Activated gamma-delta T cell (primary cell): ENCODE measurements at places on chromosomes 4 and X.

- DNase-seq, result no peak
Measured at GRCh38 chr4:178808106-178808505, 1365.9 kb upstream of the AGA start.

GRCh38 chr4:42078184-42078801 lies 74.2 kb downstream of the BEND4 start:
- DNase-seq, result no peak

GRCh38 chr4:113260688-113261087 lies 211.2 kb downstream of the ANK2 start:
- no peak for DNase-seq

DNA sequence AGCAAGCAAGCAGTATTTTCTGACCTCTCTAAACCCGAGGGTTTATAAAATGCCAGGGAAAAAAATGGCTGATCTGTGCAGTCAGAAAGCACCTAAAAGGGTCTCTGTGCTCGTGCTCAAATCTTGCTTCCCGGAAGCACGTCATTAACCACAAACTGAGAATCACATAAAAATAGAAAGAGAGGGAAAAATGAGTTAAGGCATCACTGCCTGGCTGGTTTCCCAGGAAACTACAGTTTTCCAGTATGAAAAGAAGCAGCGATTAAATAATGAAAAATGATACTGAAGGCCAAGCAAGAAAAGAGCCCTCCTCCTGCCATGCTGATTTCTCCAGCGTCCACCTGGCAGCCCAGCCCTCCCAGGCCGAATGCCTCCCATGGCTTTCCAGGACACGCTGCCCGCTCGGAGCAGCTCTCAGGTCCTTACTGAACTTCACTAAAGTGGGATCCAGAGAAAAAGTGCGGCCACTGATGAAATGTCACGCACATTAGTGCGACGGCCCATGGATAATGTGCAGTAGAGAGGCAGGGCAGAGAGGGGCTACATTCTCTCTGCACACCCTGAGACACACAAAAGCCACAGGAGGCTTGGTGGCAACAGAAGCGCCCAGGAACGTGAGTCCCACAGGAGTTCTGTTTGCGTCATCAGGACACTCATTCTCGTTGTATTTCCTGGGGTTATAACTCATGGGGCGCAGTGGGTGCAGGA lies 80.4 kb downstream of the WFS1 start:
- no peak for DNase-seq

GRCh38 chr4:186081202-186081807 lies 12.3 kb downstream of the TLR3 start:
- DNase-seq, result no peak

DNA sequence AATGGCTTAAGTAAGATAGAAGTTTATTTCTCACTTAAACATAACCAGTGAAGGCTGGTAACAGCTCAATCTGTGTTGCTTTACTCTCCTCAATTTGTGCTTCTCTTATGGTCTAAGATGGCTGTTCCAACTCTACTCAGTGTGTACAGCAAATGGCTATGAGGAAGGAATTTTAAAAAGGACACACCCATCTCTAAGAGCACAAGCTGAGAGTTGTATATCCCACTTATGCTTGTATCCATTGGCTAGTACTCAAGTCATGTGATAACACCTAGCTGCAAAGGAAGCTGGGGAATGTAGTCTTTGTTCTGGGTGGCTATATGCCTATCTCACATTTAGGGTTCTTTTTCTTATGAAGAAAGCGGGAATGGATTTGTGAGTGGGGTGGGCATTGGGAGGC lies 63.3 kb downstream of the GPAT3 start:
- DNase-seq, result no peak

DNA sequence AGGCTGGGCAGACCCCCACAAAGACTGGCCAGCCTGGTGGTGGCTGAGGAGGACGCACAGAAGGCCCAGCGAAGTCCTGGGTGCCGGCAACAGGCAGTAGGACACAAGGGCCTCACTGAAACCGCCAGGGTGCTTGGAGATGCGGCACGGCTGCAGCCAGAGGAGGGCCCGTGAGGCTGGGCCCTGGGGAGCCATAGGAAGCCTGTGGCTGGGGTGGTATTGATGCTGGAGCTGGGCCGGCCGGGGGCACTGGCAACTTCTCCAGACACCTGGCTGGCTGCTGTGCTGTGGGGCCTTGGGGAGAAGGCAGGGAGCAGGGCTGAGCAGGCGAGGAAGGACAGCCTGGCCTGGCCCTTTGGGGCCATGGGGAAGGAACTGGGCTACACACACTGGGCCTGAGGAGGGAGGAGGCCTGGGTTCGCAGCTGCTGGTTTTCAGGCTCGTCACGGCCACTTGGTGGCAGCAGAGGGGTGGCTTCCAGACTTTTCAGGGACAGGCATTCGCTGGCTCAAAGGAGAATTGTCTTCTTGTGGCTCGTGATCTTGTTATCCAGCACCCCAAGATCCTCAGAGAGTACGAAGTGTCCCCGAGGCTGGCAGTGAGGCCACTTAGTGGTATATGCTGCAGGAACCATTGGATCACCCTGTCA lies 37.2 kb downstream of the ATP2B3 start:
- DNase-seq, result no peak

- DNase-seq, result no peak
Measured at GRCh38 chr4:186666252-186666651, 57.4 kb downstream of the FAT1 start.

- no peak for DNase-seq
Measured at GRCh38 chrX:45300638-45301037, 100.0 kb upstream of the DIPK2B start.

DNA sequence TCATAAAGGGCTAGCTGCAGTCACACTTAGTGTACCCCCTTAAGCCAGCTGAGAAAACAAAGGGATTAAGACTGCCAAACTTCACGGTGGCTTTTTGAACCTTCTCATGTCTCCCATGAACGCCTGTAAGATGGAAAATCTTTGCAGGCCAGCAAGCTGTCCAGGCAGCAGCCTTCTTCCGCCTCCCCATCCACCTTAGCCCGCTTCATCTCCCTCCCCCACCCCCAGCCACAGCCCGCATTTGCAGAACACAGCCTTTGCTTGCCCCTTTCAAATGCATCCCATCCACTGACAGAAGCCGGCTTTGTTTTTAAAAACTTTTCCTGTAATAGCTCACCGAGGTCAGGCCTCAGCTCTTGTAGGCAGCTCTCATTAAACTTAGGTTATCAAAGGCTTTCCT lies 113.8 kb upstream of the FAM9B start:
- DNase-seq, result no peak

DNA sequence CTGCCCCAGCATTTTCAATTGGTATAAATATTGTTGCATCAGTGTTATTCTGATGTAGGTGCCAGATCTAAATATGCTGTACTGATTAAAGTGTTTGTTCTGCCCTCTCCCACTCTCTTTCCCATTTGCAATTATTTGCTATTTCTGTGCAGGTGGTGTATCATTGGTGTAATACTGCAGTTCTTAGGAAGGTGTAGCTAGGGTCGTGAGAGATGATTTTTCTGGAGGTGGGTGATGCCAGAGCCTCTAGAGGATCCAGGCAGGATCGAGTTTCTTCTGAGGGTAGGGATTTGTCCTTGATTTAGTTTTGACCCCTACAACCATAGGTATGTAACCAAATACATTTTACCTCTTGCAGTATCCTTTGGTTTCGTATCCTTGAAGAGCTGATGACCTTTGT lies 1.9 kb downstream of the SMAD1 start:
- DNase-seq, result no peak

DNA sequence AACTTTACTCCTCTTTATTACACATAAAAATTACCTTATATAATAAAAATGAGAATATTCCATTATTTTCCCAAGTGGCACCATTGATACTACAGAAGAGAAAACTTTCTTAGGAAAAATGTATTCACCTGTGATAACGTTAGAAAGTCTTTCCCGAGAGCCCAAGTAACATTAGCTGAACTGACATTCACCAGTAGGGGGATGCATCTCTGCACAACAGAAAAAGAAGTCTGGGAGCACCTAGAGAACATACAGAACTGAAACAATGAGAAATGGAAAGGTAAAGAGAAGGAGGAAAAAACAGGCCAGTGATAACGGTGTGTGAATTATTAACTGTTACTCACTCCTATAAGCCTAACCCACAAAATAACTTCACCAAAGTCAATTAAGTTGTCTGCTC lies 423.3 kb downstream of the CENPC start:
- DNase-seq, result no peak

GRCh38 chr4:875818-876423 lies 50.0 kb upstream of the CPLX1 start:
- no peak for DNase-seq

DNA sequence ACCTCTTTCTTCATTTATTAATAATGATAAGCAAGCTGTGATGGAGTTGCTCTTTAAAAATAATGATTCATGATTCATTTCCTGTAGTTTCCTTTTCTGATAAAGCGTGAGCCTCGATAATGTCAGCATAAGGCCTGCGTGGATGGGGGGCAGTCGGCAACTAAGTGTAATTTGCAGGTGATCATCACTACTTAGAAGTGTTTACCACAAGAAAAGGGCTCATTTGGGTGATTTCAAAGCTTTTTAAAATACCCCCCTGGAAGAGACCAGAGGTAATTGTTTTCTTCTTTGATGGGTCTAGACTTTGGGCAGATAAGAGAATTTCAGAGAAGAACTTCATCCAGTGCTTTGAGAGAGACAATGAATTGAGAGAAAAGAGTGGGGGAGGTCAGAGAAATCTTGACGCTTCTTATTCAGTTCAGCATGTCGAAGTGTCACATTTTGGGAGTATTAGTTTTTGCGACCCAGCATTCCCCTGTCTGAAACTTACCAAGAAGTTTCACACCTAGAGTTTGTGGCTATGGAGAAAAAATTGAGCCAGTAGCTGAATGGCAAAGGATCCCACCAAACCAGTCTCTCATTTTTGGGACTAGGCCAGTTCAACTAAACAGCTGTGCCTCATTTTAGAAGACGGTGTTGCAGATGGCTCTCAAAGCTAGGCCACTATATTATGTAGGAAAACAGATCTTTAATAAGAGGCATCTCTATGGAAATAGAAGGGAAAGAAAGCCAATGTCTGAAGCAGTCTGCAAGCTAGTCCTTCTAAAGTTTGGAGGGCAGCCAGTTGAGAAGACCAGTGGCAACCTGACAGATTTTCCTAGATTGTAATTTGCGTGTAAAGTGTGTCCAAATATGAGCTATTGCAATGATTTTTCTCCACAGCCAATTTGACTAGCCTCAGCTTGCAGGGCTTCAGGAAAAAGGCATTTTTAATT lies 171.0 kb upstream of the PPP1R2C start:
- no peak for DNase-seq

DNA sequence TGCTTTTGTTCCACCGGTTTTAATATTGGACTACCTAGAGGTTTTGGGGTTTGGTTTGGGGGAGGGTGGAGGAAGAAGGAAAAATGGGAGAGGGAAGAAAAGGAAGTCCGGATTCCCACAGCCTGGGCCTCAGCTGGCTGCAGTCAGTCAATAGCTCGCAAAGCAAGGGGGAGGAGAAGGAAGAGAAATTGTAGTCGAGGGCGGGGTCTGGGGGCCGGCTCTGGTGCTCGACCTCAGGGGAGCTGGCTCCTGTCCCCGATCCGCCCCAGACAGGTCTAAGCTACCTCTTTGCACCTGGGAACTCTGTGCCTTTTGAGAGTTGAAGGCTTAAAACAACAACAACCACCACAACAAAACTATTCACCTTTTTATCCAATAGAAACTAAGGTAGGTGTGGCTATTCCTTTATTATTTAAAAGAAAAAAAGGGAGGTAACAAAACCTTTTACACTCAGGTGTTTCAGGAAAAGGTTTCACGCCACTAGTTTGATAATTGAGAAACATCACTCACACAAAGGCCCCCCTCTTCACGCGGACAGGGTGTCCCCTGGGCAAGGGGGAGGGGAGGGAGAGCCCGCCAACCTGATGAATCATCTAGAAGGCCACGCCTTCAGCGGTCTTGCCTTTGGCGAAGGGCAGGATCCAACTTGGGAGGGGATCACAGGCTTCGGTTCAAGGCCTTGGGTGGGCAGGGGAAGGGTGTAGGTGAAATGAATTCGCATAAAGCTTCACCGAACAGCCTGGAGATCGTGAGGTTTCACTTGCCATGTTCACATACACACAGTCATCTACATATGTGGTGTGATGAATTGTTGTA lies 1.6 kb upstream of the LNX1 start:
- no peak for DNase-seq

- DNase-seq, result no peak
Measured at GRCh38 chr4:32472918-32473317, 1752.7 kb downstream of the PCDH7 start.

DNA sequence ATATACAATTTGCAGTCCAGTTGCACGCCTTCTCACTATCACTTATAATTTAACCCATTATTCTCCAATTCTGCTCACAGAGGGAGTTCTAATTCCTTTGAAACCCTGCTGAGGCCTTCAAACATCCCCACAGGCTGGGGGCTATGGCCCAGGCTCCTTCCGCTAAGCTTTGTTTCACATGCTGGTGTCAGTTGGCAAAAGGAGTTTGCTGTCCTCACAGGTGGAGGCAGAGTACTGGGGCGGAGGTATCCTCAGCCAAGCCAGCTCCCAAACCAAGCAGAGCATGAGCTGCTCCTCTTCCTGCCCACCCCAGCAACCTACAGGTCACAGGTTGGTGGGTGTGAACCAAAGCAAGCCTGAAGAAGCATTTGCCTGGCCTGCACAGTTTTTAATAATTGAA lies 21.5 kb downstream of the BTC start:
- DNase-seq, result no peak

GRCh38 chrX:134821370-134821769 lies 163.1 kb upstream of the PLAC1 start:
- no peak for DNase-seq

DNA sequence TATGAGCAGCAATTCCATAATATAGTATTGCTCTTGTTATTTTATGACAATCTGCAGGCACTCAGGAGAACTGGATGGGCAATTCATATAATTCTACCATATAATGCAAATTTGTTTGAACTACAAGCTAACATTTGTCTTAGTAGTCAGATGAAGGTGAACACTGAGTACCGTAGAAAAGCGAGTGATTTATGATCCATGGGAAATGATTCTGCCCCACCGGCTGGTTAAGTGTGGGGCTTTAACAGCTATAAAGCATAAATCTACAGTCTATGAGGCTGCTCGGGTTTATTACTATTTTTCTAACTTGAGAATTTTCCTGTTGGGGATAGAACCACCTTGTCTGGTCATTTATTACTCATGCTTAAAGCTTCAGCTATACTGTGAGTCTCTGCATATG lies 275.5 kb downstream of the PCDH10 start:
- no peak for DNase-seq

DNA sequence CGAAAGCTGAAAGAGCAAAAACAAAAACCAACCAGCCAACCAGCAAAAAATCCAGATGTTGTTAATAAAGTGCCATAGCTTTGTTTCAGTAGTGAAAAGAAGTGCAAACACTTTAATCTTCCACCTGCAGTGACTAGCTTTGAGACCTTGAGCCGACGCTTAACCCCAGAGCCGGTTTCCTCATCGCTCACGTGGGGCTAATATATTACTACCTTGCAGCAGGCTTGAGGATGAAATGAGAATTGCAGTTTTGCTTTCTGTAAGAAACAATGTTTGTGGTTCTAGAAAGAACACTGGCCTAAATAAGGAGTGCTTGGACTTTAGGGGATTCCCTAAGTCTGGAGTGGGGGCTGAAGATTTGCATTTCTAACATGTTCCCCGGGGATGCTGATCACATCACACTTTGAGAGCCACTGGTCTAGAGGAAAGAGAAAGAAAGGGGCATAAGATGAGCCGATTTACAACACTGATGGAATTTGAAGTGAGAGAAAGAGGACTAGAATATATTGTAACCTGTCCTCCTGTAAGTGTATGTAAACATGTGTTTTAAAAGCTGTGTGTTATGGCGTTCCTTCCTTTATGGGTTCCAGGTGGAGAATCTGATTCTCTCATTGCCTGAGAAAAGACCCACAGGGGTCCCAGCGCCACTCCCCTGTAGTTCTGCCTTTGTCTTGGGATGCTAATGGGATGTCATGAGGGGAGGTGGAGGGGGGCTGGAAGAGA lies 1.4 kb downstream of the FGF2 start:
- no peak for DNase-seq

GRCh38 chr4:185335579-185335978 lies 60.1 kb downstream of the LRP2BP start:
- DNase-seq, result no peak
